ENCODE measurements at places on chromosomes 11 and 22. TPM values are rescaled to one million over a fixed set of nuclear protein-coding genes. Genes with fewer than 3 reads are reported as not detected.

The TRIM64C gene
- not detected for total RNA-seq

The LRRC55 gene
- 0.74 TPM for total RNA-seq

The OR8D4 gene
- total RNA-seq, result not detected

The PRRG4 gene
- 21.1 TPM for total RNA-seq

The MMP13 gene
- total RNA-seq, result 0.98 TPM

The PRR33 gene
- total RNA-seq, result not detected

The MS4A3 gene
- total RNA-seq, result not detected

The RAG2 gene
- total RNA-seq, result not detected

- no peaks in the 10 kb centered on the region for H3K4me1 ChIP-seq
- H3K4me3 ChIP-seq, result no peak overlapping the region
- H3K36me3 ChIP-seq, result no peaks in the 10 kb centered on the region
- no peak overlapping the region for H3K27ac ChIP-seq
- DNase-seq, result no peak
Observed at GRCh38 chr11:63551889-63552266, 11.3 kb downstream of the PLAAT2 start.

DNA sequence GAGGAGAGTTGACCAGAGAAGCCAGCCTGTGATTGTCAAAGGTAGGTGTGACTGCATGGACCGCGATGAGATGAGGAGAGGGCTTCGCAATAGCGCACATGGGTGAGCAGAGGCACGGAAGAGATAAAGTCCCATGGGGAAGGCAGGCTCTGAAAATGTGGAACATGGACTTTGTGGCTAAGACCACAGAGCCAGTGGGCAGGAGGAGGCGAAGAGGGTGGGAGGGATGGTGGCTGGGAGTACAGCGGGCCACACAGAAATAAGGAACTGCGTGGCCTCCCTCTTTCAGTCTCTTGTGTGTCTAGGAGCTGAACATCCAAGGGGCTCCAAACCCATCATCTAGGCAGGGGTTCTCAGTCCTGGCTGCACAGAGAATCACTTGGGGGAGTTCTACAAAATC lies 98.6 kb downstream of the TENM4 start:
- no peaks in the 10 kb centered on the region for H3K36me3 ChIP-seq
- H3K4me3 ChIP-seq, result no peak overlapping the region
- no peak for DNase-seq
- H3K27ac ChIP-seq, result no peak overlapping the region
- no peaks in the 10 kb centered on the region for H3K4me1 ChIP-seq

DNA sequence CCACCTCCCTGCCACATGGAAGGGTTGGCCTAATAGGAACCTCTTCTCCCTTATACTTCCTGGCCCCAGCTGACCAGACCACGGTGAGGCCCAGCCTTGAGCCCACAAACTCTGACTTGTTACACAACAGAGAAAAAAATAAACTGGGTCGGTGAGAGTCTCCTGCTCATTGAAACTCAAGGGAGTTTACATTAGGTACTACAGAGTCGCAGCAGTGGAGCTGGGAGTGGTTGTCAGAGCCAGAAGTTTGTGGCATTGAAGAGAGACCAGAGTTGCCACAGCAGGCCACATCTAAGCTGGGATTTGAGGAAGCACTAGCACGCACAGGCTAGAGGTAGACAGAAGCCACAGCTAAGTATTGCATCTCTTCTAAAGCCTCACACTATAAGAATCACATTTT lies 296.2 kb downstream of the DDX10 start:
- no peak overlapping the region for H3K4me3 ChIP-seq
- H3K4me1 ChIP-seq, result no peaks in the 10 kb centered on the region
- no peak for DNase-seq
- no peak overlapping the region for H3K27ac ChIP-seq
- no peaks in the 10 kb centered on the region for H3K27me3 ChIP-seq

DNA sequence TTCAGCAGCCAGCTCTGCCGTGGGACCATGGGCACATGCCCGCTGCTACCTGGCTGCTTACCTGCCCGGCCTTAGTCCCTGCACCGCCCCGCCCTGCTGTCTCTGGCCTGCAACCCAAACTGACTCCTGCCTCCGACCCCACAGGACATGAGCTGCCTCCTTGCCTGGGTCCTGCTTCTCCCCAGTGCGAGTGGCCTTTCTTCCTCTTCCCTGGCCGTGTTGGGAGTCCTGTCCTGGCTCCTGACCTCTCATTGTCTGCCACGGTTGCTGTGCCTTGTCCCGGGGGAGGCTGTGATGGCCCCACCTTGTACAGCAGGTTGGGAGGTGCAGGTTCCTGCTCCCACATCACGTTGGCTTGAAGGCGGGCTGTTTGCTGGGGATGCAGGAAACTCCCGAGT lies 370.0 kb downstream of the TBC1D22A start:
- H3K36me3 ChIP-seq, result no peaks in the 10 kb centered on the region
- no peak for DNase-seq
- no peaks in the 10 kb centered on the region for H3K4me1 ChIP-seq
- H3K27me3 ChIP-seq, result no peaks in the 10 kb centered on the region

- no peak for DNase-seq
- H3K4me1 ChIP-seq, result no peaks in the 10 kb centered on the region
- no peak overlapping the region for H3K27ac ChIP-seq
- no peaks in the 10 kb centered on the region for H3K27me3 ChIP-seq
- no peaks in the 10 kb centered on the region for H3K36me3 ChIP-seq
Observed at GRCh38 chr11:108394744-108395284, 72.5 kb downstream of the C11orf65 start.

DNA sequence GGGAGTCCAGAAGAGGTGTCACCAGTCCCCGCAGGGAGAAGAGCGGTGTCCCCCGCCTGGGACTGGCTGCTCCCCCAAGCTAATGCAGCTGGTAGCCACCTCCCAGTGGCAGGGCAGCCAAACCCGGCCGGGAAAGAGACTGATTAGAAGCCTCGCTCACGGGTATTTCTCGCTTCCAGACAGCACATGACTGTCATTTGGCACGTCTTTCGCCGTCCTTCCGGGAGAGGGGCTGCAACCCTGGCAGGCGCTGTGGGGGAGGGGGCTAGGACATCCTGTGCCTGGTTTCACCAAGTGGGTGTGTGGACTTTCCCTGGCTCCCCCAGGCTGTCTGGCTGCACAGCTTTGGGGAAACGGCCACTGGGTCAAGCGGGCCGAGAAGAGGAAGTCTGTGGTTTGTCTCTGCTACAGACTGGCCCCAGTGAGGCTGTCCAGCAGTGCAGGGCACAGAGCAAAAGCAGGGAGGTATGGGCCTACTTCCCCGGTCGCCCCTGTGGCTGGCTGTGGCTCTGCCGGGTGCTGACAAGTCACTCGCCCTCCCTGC lies 3.8 kb downstream of the CD81 start:
- no peaks in the 10 kb centered on the region for H3K27me3 ChIP-seq
- peak overlapping the region; percentile 90 for H3K4me3 ChIP-seq
- H3K27ac ChIP-seq, result peak overlapping the region; percentile 98
- H3K36me3 ChIP-seq, result no peaks in the 10 kb centered on the region

- H3K27me3 ChIP-seq, result no peaks in the 10 kb centered on the region
- H3K27ac ChIP-seq, result no peak overlapping the region
- no peak overlapping the region for H3K4me3 ChIP-seq
- H3K4me1 ChIP-seq, result no peaks in the 10 kb centered on the region
- H3K36me3 ChIP-seq, result no peaks in the 10 kb centered on the region
- no peak for DNase-seq
Observed at GRCh38 chr11:95625164-95625900, 164.2 kb downstream of the FAM76B start.

DNA sequence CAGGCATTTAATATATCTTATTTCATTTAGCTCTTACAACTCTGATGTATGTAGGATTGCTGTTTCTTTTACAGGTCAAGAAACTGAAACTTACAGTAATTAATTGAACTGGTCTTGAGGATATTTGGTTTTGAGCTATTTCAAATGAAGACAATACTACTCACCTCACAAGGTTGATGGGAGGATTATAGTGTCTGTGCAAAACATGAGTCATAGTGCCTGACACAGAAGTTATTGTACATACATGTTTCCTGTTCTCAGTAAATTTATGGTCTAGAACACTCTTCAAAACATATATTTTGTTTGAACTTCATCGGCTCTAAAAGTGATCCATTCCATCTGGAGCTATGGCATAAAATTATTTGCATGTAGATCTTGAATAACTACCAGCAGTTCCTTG lies 61.9 kb downstream of the CECR2 start:
- H3K36me3 ChIP-seq, result no peaks in the 10 kb centered on the region
- no peak for DNase-seq

- peak overlapping the region; percentile 99 for H3K27ac ChIP-seq
- no peak for DNase-seq
- H3K36me3 ChIP-seq, result no peaks in the 10 kb centered on the region
- peaks cover 72% of the 10 kb centered on the region for H3K4me1 ChIP-seq
Observed at GRCh38 chr22:38314051-38314932, 2.9 kb downstream of the CSNK1E start.

- no peaks in the 10 kb centered on the region for H3K36me3 ChIP-seq
- H3K4me1 ChIP-seq, result no peaks in the 10 kb centered on the region
- H3K4me3 ChIP-seq, result no peak overlapping the region
- H3K27me3 ChIP-seq, result no peaks in the 10 kb centered on the region
- no peak for DNase-seq
Observed at GRCh38 chr22:26194313-26194712, 25.1 kb downstream of the SEZ6L start.

GRCh38 chr11:68053981-68054812 lies 15.4 kb downstream of the TCIRG1 start:
- no peaks in the 10 kb centered on the region for H3K4me1 ChIP-seq
- H3K36me3 ChIP-seq, result no peaks in the 10 kb centered on the region
- DNase-seq, result no peak
- no peaks in the 10 kb centered on the region for H3K27me3 ChIP-seq
- no peak overlapping the region for H3K4me3 ChIP-seq
- no peak overlapping the region for H3K27ac ChIP-seq

DNA sequence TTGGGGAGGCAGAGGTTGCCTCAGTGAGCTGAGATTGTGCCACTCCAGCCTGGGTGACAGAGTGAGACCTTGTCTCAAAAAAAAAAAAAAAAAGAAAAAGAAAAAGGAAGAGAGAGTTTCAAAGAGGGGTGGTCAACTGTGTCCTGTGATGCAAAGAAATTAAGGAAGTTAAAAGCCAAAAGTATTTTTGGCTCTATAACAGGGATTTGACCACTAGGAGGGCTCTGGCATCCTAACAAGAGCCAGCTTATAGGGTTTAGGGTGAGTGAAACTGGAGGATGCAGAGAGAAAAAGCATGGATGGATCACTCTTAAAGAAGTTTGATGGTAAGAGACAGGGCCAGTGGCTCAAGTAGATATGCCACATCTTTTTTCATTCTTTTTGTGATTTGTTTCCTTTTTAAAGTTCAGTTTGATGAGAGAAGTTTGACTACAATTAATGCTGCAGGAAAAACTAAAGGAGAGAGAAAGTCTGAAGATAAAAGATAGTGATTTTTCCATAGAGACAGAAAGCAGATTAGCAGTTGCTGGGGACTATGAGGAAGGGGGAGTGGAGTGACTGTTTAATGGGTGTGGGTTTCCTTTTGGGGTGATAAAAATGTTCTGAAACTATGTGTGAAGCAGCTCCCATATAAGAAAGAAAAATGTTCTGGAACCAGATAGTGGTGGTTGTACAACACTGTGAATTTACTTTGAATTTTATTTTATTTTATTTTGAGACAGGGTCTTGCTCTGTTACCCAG lies 11.1 kb upstream of the MICAL2 start:
- no peak overlapping the region for H3K27ac ChIP-seq
- no peak for DNase-seq
- H3K4me1 ChIP-seq, result peaks cover 5% of the 10 kb centered on the region
- H3K36me3 ChIP-seq, result no peaks in the 10 kb centered on the region
- H3K4me3 ChIP-seq, result no peak overlapping the region

- H3K27ac ChIP-seq, result no peak overlapping the region
- H3K27me3 ChIP-seq, result no peaks in the 10 kb centered on the region
- H3K36me3 ChIP-seq, result no peaks in the 10 kb centered on the region
- H3K4me1 ChIP-seq, result no peaks in the 10 kb centered on the region
Observed at GRCh38 chr11:73029403-73029802, 112.7 kb downstream of the FCHSD2 start.

GRCh38 chr11:23151819-23152218 lies 291.5 kb upstream of the CCDC179 start:
- no peak for DNase-seq
- H3K4me1 ChIP-seq, result no peaks in the 10 kb centered on the region
- H3K27me3 ChIP-seq, result no peaks in the 10 kb centered on the region
- no peak overlapping the region for H3K27ac ChIP-seq

DNA sequence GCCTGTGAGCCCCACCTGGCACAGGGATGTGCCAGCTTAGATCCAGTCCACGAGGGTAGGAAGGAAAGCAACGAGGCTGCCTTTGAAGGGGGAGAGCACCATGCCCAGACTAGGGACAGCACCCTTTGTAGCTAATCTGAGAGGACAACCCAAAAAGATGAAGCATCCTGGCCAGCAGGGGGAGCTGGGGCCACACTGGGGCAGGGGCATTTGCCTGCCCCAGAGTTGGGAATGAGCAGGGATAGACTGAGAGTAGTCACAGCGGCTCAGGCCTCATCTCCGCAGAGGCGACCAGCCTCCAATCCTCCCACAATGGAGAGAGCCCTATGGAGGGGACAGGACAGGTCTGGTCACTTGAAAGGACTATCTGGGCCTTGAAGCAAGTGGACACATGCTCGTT lies 16.4 kb downstream of the LMO1 start:
- no peak for DNase-seq
- H3K36me3 ChIP-seq, result no peaks in the 10 kb centered on the region
- H3K4me1 ChIP-seq, result no peaks in the 10 kb centered on the region
- H3K27ac ChIP-seq, result no peak overlapping the region

DNA sequence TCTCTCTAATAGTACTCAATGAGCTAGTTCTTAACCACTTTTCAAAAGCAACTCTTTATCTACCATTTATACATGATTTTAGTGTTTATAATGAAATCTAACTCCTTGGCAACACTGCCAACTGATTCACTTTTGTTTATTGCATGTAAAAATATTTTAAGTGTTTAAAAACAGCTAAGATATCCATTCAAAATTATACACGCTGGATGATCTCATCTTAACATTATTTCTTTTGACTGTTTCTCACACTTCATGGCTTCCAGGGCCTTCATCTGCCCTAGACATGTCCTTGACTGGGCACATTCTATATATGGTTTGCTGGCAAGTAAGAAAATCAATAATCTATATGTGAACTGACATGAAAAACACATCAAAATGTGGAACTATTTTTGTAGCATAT lies 414.6 kb upstream of the LUZP2 start:
- H3K4me1 ChIP-seq, result no peaks in the 10 kb centered on the region
- no peak for DNase-seq
- no peaks in the 10 kb centered on the region for H3K36me3 ChIP-seq
- H3K4me3 ChIP-seq, result no peak overlapping the region
- no peaks in the 10 kb centered on the region for H3K27me3 ChIP-seq

DNA sequence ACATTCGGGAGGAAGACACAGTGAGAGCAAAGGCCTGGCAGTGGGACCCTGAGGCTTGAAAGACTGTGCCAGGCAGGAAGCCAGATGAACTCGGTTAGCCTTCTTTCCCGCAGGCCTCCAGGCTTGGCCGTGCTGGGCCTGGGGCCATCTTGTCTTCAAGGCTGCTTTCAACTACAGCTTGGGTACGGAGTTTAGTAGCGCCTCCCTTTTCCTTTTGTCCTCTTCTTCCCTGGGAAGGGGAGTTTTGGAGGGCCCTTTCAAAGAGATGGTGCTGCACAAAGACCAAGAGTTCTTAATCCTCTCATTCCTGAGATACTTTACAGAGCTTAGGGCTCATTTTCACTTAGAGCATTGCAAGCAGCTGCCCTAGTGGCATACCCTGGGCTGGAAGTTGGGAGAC lies 87.5 kb downstream of the TP53I11 start:
- H3K4me1 ChIP-seq, result peaks cover 7% of the 10 kb centered on the region
- no peak overlapping the region for H3K27ac ChIP-seq
- no peaks in the 10 kb centered on the region for H3K27me3 ChIP-seq
- H3K4me3 ChIP-seq, result no peak overlapping the region
- no peak for DNase-seq
